ENCODE measurements at places on chromosomes 16 and 17.

- DNase-seq: no peak
Observed at GRCh38 chr16:49292413-49292812, 10.8 kb upstream of the CBLN1 start.

DNA sequence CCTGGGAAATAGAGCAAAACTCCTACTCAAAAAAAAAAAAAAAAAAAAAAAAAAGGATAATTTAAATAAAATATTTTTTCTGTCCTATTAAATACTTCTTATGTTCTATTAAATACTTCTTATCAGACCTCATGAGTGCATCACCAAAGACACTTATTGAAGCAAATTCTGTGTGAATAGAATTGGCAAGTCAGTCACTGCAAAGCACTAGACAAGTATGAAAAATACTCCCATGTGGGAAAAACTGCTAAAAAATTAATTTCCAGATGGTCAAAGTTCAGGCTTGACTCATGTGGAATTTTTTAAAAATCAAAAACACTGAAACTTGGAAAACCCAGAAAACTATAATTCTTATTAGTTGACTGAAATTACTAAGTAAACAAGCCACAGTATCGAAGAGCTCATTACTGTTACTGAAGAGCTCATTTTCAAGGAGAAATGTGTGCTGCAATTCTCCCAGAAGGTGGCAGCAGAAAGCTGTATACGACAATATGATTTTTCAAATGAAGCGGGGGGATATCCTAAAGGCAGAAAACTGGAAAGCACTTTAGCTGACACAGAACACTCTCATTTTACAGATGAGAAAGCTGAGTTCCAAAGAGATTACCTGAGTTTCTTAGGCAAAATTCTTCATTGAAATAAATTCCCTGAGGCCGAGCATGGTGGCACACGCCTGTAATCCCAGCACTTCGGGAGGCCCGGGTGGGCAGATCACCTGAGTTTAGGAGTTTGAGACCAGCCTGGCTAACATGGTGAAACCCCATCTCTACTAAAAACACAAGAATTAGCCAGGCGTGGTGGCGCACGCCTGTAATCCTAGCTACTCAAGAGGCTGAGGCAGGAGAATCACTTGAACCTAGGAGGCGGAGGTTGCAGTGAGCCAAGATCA is 15.9 kb upstream of the FBXO47 start:
- DNase-seq: peak; percentile 91

GRCh38 chr16:4110065-4110464 is 6.2 kb downstream of the ADCY9 start:
- DNase-seq: no peak

GRCh38 chr16:1330260-1330914 is 3.1 kb upstream of the BAIAP3 start:
- DNase-seq: no peak

DNA sequence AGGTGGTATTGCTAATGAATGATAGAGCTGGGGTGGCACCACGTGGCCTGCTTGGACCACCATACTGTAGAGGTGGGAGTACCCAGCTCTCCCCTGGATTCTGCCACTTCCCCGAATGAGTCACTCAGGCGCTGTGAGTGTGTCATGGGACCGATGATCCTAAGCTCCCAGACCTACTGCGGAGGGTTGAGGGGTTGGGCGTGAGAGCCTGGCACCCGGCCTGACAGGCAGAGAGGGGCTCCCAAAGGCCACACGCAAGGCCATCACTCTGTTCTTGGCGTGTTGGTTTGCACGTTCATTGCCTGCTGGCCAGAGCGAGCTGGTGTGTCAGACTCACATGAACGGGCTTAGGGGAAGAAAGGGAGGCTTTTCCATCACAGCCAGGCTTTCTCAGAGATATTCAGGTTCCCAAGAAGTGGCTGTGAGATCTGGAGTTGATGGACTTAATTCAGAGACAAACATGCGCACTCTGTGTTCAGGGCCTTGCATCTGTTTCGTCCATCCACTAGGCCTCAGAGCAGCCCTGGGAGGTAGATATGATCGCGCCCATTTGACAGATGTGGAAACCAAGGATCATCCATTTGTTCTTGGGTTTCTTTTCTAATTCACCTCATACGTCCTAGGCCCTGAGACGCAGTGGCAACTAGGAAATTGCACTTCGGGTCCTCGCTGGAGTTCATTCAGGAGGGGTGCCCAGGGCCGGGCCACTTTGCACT is 41.4 kb downstream of the CMIP start:
- no peak for DNase-seq

GRCh38 chr16:66561381-66562080 is 4.7 kb upstream of the CMTM1 start:
- DNase-seq: no peak

- no peak for DNase-seq
Observed at GRCh38 chr16:5008311-5008731, 25.4 kb downstream of the NAGPA start.

DNA sequence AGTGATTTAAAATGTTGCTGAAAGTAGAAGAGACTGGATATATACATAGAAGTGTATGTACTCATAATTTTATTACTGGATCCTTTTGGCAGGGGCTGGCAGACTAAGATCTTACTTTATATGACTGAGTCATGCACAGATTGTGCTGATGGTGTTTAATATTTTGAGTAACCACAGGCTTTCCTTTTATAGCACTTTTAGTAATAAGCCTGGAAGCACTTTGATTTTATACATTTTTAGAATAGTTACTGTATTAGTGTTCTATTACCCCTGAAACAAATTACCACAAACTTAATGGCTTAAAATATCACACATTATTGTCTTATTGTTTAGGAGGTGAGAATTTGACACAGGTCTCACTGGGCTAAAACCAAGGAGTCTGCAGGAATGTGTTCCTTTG is 113.4 kb upstream of the CDH8 start:
- DNase-seq: no peak

DNA sequence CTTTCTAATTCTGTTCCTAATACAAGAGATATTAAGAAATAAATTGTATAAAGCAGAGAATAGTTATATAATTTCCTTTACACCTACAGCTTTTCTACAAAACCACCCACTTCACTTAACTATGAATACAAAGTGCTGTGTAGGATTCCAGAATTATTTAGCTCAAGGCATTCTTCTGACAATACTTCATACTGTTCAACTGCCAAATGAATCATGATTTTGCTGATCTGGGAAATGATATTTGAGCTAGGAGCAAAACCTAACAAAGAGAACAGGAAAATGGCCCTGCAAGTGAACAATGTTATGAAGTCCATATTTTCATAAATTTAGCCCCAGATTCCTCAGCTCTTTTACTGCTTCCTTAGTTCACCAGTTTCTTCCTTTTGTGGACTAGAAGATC is 12.9 kb downstream of the BBS2 start:
- DNase-seq: no peak

DNA sequence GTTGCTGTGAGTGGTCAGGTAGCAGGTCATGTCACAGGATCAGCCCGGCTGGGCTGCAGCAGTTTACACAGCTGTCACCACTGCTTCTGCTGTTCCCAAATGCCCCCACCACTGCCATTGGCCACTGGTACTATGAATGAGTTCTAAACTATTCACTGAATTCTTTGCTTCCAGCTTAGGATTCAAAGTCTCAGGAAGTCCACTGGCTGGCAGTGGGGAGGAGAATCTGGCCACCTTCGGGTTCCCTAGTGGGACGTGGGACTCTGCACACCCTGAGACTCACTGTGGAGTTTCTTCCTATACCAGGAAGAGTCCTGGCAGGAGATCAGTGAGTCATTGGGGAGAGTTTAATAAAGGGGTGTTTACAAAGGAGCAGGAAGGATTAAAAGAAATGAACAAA is 6.9 kb downstream of the MT1X start:
- no peak for DNase-seq

DNA sequence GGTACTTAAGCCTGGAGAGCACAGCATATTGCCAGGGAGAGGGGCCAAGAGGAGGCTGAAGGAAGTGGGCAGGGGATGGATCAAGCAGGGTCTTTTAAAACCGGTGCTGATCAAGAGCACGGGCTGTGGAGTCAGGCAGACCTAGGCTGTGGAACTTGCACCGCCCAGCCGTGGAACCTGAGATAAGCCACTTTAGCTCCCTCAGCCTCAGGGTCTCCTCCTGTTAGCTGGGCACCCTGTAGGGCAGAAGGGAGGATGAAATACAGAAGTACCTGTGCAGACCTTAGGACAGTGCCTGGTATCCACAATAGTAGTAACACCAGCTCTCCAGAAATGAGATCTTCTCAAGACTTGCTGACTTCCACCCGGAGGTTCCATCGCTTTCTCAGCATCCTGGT is 9.3 kb downstream of the ODAD4 start:
- no peak for DNase-seq

DNA sequence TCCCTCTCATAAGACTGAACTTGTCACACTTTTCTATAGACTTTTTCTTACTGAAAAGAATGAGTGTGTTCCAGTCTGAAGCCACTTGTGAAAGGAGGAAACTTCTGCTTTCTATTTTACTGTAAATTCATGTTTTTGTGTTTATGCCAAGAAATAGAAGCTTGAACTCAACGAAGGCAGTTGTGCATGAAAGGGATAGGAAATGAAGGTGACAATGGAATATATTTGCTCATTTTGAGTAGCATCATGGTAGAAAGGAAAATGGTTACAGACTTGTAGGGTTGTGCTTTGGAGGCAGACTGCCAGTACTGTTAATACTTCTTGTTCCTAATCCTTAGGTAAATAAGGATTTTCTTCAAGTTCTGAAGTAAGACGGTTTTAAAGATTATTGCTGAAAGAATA is 8.1 kb downstream of the CLTC start:
- no peak for DNase-seq

DNA sequence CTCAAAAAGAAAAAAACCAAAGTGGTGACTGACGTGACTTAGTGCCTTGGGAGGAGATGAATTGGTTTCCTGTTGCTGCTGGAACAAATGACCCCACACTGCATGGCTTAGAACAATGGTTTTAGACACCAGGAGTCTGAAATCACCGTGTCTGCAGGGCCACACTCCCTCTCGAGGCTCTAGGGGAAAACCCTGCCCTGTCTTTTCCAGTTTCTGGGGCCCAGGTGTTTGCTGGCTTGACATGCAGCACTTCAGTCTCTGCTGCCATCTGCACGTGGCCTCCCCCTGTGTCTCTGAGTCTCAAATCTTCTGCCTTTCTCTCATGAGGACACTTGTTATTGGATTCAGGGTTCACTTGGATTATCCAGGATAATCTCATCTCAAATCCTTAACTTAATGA is 323.8 kb upstream of the TNRC6C start:
- no peak for DNase-seq

DNA sequence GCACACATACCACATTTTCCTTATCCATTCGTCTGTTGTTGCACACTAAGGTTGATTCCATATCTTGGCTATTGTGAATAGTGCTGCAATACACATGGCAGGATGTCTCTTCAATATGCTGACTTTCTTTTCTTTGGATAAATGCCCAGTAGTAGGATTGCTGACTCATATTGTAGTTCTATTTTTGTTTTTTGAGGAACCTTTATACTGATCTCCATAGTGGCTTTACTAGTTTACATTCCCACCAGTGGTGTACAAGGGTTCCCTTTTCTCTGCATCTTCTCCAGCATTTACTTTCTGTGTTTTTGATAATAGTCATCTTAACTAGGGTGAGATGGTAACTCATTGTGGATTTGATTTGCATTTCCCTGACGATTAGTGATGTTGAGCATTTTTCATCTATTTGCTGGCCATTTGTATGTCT is 118.1 kb downstream of the STXBP4 start:
- DNase-seq: no peak

DNA sequence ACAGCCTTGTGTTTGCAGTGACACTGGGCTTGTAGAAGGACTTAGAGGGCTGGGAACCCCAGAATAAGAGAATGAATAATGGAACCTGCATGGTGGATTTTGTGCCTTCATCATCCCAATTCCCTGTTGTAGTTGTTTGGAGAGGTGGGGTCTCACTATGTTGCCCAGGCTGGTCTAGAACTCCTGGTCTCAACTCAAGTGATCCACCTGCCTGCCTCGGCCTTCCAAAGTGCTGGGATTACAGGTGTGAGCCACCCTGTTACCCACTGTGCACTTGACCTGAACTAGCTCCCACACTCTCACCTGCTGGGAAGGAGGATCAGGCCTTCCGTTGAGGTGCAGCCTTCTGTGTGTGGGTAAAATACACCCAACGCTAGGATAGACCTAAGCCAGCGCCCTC is 55.4 kb downstream of the RAP1GAP2 start:
- DNase-seq: no peak

- no peak for DNase-seq
Observed at GRCh38 chr16:54236773-54237172, 49.8 kb downstream of the IRX3 start.

DNA sequence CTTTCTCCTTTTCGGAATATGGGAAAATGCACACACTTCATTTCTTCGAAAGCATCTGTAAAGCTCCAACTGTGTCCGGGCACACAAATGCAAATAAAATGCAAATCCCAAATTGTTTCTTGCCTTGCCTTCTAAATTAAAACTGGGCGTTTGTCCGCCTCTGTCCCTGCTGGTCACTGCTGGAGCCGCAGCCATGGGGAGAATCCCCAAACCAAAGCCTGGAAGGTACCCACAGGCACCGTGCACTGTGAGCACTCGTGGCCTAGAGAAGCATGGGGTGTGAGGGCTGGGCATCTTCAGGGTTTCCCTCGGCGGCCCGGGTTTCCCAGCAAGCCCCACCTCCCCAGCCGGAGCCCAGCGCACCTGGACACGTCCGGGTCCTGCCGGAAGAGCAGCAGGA is 2.9 kb downstream of the SLC47A2 start:
- no peak for DNase-seq

DNA sequence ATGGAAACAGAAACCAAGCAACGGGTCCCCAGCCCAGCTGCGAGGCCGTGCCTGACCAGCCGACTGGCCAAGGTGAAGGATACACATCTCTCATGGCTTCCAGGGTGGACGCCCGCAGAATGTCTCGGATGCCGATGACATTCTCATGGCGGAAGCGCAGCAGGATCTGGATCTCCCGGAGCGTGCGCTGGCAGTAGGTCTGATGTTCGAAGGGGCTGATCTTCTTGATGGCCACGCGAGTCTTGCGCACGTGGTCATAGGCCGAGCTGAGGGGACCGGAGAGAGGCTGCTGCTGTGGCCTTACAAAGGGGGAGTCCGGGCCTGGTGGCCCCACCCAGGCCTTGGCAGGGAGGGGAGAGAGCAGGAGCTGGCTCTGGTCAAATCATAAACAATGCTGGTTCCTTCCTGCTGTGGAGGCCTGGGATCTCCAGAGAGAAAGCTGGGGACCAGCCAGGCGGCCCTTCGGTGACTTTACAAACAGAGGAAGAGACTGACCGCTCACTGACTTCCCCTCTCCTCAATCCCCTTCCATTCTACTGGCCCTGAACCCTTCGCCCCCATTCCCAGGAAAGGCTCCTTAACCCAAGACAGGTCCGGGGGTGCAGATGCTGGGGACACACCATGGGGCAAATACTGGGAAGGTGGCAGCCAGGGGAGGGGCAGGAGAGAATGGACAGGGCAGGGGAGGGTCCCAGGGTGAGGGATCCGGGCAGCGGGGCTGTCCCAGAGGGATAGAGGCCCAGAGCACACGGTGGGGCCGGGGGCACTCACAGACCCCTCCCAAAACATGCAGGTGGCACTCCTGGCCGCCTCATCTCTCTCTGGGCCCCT is 1.1 kb downstream of the MAPK3 start:
- no peak for DNase-seq

GRCh38 chr17:27569884-27570577 is 61.0 kb upstream of the LGALS9 start:
- no peak for DNase-seq

- no peak for DNase-seq
Observed at GRCh38 chr17:6374271-6374691, 60.6 kb downstream of the AIPL1 start.
